ENCODE measurements at places on chromosomes 1 and 21.

DNA sequence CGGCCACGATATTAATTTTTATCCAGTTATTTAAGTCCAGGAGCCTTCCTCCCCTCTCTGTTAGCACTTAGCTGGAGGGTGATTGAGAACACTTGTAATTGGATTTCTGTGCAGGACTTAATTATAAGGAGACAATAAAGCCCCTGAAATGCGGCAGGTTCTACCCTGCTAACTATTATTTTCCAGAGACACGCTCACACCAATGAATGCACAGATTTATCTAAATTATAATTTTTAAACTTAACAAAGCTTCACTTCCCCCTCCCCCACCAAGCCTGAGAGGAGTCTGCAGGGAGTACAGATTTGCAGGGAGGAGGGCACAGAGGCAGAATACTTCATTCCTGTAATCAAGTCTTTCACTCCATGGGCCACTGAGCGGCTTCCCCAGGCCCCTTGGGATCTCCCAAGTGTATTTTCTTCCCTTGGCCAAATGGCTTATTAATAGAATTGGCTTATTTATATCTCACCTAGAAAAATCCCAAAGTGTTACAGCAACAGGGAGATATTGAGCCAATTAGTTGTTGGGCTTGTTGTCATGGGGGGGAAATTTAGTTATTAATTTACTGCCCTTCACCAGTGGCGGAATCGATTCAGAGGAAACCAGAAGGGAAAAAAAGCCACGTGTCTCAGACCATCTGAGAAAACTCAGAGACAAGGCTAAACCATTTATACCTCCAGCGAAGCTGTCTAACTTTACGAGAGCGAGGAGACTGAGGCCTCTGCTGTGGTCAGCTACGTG, 99.0 kb upstream of the CD34 start:
- DNase-seq: no peak

GRCh38 chr1:159647616-159648015, 60.0 kb downstream of the APCS start:
- no peak for DNase-seq

DNA sequence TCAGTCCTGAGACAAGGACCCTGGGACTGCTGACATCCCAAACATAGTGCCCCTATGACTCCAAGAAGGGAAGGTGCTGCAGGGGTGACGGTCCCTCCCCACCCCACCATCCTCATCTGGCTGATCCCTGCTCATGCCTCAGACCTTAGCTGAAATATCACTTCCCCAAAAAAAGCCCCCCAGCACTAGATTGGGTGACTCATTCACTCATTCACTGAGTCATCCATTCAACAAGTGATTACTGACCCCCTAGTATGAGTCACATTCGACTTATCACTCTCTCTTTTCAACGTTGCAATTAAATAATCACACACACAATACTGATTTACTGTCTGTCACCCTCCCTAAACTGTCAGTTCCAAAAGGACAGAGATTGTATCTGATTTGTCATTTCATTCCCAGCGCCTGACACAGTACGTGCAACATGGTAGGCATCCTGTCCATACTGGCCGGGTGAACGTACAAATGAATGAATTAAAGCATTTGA, 48.6 kb downstream of the HIVEP3 start:
- peak; percentile 44 for DNase-seq

DNA sequence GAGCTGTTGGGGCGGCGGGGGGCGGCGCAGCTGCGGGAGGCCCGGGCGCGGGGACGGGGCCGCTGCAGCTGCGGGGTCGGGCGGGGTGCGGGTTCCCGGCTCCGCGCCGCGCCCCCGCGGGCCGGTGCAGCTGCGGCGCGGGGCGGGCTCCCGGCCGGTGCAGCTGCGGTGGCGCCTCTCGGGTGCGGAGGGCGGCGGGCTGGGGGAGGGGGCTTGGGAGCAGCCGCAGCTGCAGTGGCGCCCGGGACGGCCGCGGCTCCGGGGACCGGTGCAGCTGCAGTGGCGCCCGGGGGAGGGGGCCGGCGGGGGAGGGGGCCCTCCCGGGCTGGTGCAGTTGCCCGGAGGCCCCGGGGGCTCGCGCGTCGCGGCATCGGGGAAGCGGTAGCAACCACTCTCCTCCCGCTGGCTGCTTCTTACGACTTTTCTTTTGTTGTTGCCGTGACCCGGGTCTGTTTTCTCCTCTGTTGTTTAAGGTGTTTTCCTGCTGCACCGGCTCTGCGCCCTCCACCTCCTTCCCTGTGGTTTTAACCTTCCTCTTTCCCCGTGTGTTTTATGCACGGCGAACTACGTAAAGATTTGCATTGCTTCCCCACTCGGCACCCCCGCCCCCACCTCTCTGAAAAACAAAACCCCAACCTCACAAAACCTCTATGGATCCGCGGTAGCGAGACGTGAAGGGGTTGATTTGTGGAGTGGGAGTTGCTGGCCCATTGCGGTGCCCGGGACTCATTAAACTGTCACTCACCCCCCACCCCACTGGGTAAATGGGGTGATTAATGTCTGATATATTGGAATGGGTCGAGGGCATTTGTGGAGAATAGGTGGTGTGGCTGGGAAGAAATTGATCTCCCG, 1.7 kb upstream of the ZBTB18 start:
- peak; percentile 48 for DNase-seq

DNA sequence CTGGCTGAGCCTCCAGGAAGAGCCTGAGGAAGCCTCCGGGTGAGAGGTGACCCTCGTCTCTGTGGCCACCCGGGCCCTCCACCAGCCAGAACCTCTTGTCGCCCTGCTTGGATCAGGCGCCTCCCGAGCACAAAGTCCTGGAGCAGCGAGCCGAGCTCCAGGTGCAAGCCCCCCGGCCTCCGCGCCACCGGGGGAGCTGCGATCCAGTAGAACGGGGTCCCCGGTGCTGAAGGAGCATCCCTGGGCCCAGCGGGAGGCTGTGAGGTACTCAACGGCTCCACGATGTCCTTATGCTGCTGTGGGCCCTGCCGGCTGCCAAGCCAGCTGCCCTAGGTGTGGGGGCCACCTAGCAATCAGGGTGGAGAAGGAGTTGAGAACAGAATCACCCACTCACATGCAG, 102.8 kb downstream of the PRDM16 start:
- no peak for DNase-seq

Data from GM10248 (cell line).